Epithelial cell of umbilical artery (primary cell): ENCODE measurements at places on chromosomes 11 and 22. TPM values are rescaled to one million over a fixed set of nuclear protein-coding genes. Genes with fewer than 3 reads are reported as not detected.

Gene CAPN5
- total RNA-seq = 8.1 TPM in 2 replicates

Gene PNPLA3
- total RNA-seq = 3.9 and 4.4 TPM in 2 replicates

Gene SLCO2B1
- 0.30 TPM in 1 of 2 replicates, not detected in the other for total RNA-seq

Gene RBMXL2
- total RNA-seq = under 0.01 TPM in 1 of 2 replicates, not detected in the other

Gene DGCR6L
- total RNA-seq = 54.4 and 57.8 TPM in 2 replicates

Gene CRYBB2
- not detected in 2 replicates for total RNA-seq

Gene ARHGEF17
- 10.8 and 16.6 TPM in 2 replicates for total RNA-seq
